Activated T-cell treated with anti-CD3 and anti-CD28 coated beads, Interleukin-2, amount 50 U/mL, for 4 hours (primary cell): ENCODE measurements at places on chromosomes 2 and 18.

GRCh38 chr2:237765875-237766274, 32.7 kb upstream of the RBM44 start:
- no peak for DNase-seq

GRCh38 chr2:172376505-172377125, 50.8 kb upstream of the ITGA6 start:
- DNase-seq, result no peak

- no peak for DNase-seq
Measured at GRCh38 chr2:113202305-113203216, 28.8 kb downstream of the PSD4 start.

- DNase-seq, result no peak
Measured at GRCh38 chr2:25178976-25179375, 10.6 kb upstream of the POMC start.

GRCh38 chr2:128794285-128794684, 475.6 kb upstream of the HS6ST1 start:
- DNase-seq, result no peak
